Forelimb muscle (tissue), 1 donor: ENCODE measurements at places on chromosomes 1 and 21. TPM values are rescaled to one million over a fixed set of nuclear protein-coding genes. Genes with fewer than 3 reads are reported as not detected.

Gene HP1BP3
- 165 TPM for polyA plus RNA-seq

Gene SLAMF1
- polyA plus RNA-seq, result 0.05 TPM

DNA sequence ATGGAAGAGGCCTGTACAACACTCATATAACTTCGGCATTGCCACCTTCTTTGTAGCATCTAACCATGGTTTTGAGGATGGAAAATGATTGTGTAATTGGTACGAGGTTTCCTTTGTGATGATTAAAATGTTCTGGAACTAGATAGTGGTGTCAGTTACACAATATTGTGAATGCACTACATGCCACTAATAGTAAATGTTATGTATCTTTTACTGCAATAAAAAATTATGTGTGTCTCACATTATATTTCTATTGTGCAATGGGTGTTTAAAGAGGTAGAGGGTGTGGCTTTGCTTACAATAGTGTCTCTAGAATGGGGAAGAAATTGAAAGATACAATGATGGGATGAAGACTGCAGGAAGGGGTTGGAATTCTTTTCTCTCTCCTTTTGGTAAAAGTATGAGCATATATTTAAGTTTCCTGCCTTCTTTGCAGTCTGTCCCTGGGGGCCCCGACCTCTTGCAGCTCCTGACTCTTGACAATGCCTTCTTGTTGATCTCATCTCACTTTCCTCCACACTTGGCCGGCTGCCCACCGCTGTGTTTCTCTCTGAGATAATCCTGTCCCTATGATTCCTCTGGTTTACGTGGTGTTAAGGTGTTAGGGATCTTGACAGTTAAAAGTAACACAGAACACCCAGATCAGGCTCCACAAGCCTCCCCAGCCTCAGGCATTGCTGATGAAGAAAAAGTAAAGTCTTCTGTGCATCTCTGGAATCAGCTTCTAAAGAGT is 39.3 kb downstream of the MTARC1 start:
- DNase-seq, result no peak

- DNase-seq, result no peak
Observed at GRCh38 chr1:193310564-193310963, 124.2 kb upstream of the B3GALT2 start.

- no peak for DNase-seq
Observed at GRCh38 chr1:204258213-204259115, 44.7 kb upstream of the GOLT1A start.
